DMS79 treated with DMSO at 0.1 percent for 48 hours (cell line): ENCODE measurements at places on chromosomes 2 and 18.
A peak's percentile ranks its signal among the peaks of the same experiment; 100 is the strongest.

GRCh38 chr18:72612894-72613533 is 68.9 kb upstream of the CBLN2 start:
- no peak for DNase-seq

DNA sequence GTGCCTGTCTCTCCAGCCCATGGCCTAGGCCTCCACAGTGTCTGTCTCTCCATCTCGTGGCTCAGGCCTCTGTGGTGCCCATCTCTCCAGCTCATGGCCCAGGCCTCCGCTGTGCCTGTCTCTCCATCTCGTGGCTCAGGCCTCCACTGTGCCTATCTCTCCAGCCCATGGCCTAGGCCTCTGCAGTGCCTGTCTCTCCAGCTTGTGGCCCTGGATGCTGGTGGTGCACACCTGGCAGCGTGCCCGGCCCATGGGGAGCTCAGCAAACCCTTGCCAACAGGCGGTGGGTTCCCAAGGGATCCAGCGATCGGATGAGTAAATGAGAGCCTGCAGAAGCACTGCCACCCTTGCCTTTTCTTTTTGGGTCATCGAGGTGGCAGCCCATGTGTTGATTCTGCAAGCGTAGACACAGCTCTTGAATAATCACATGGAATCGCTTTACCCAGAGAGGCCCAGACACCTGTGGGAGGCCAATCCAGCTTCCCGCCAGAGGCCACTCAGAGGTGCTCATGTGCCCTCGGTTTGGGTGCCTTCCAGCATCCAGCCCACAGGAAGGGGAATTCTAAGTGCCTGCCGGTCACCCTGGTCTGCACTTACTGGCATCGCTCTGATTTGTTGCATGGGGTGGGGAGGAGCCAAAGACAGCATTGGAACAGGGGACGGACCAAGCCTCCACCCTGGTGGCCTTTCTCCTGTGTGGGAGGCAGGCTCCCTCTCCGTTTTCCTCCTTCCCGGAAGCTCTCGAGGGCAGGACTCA is 101.8 kb upstream of the HDAC4 start:
- DNase-seq, result peak; percentile 96

DNA sequence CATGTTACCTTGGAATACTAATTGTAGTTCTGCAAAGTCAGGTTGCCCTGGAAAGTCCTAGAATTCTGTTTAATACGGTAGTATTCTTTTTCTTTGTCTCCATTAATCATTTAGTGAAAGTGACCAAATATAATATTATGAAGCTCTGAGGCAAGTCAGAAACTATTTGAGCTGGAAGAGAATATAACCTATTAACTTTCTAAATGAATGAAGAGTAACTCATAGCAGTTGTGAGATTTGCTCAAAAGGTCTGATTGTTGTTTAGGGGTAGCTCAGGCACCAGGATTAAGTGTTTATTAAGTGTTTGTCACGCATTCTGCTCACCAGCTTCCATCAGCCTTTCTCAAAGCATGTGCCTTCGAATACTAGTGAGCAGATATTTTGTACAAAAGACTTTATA is 46.7 kb upstream of the SERPINE2 start:
- no peak for DNase-seq

DNA sequence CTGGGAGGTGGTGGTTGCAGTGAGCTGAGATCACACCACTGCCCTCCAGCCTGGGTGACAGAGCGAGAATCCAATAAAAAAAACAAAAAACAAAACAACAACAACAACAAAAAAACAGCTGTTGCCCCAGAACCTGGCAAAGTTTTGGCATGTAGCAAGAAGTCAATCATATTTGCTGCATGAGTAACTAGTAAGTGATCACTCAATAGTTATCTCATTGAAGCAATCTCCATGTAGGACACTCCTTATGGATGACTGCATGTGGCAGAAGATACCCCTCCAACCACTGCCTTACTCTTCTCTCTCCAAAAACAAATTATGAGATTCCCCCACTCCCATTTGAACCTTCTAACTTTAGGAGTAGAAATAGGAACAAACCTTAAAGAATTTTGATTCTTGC is 113.7 kb downstream of the TTC27 start:
- no peak for DNase-seq

DNA sequence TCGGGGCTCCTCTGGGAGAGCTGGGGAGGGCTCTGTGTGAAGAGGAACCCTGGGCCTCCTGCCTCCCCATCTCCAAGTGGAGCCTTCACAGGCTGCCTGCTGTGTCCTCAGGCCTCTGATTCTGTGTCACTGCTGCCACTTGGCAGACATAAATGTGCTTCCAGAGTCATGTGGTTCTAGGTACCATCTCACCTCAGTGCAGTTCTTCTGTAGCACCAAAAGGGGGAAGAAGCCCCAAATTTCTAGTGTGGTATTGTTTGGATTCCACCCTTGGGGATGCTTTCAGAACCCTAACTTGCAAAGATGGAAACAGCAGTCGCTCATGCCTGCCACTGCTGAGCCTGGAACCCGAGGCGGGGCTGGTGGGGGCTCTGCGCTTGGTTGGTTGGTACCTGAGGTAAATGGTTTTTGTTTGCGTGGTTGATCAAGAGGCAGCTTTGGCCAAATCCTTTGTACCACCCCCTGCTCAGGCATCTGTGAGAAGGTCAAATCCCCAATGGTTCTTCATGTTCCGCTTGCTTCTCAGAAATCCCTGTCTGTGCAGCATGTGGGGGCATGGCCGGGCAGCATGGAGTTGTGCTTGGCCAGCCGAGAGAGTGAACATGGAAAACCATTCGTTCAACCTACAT is 27.5 kb downstream of the COA5 start:
- no peak for DNase-seq

DNA sequence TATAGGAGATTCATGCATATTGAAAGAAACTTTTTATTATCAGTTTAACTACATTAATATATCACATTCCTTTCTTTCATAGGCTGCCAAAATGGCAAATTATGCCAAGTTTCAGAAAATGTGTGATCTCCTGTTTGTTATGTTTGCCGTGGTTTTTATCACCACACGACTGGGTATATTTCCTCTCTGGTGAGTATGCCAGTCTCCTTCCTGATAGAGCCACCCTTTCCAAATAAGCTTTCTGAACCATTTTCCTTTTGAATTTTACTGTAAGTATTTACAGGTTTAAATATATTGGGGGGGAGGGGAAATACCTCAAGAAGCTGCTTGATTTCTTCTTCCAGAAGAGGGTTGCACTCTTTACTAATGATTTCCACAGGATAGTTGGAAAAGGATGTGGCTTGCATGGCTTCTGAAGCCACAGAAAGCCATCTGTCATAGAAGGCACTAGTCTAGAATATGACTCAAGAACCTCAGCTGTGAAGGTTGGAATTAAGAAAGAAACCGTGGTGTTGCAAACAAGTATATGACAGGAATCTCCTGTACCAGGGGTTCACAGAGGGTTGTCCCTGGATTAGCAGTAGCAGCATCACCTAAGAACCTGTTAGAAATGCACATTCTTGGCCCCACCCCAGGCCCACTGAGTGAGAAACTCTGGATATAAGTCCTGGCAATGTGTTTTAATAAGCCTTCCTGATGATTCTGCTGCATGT is 84.5 kb upstream of the NOSTRIN start:
- DNase-seq, result no peak

DNA sequence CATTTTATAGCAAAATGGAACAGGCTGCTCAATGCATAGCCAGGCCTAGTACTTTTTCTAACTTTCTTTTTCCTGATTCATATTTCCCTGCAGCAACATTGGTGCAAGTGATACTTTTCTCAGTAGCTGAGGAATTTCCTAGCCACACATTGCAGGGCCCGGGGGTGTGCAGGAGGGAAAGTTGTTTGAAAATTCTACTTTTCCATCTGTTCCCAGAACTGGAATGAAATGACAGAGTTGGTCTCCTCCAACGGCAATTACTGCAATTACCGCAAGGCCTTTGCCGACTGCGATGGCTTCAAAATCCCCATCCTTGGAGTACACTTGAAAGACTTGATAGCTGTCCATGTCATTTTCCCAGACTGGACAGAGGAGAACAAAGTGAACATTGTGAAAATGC is 50.5 kb downstream of the RASGRP3 start:
- no peak for DNase-seq
